Glutamatergic neuron (in vitro differentiated cells): ENCODE measurements at places on chromosomes 7 and 10. TPM values are rescaled to one million over a fixed set of nuclear protein-coding genes. Genes with fewer than 3 reads are reported as not detected.

Gene CALHM2
- total RNA-seq, result 0.44 TPM

DNA sequence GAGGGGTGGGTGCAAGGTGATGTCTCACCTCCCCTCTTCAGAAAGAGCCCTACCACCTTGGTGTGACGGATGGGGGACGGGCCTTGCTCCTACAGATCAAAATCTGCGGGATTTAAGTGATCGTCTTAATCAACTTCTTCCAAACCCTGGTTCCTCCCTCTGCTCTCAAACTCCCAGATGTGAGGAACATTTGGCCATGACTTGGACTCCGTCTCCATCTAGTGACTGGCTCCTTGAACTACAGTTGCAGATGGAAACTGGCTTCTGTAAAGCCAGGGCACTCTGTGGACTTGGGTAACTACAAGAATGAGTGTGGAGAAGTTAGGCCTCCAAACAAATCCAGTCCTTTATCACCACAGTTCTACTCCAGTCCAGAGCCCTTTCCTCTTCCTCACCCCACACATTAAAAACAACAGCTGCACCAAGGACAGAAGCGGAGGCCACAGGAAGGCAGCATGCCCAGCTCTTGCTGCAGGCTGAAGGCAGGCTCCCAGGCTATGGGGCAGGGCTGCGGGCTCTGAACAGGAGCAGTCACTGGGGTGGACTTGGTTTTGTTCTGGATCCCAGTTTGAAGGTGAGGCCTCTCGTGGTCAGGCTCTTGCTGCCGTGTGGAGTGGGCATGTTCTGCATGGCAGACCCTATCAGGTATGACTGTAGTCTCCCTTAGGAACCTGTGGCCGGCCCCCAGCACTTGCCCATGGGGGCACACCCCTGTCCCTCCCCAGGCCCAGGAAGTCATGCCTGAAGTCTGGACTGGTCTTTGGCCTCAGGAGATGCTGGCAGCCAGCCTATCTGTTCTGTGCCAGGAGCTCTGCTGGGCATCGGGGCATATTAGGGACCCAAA is 79.4 kb downstream of the VWC2 start:
- peaks cover 5% of the 10 kb centered on the region for H3K36me3 ChIP-seq
- peaks cover 2% of the 10 kb centered on the region for H3K27me3 ChIP-seq
- peak; percentile 58 for DNase-seq
- peaks cover 20% of the 10 kb centered on the region for H3K4me1 ChIP-seq

Gene MOGAT3
- not detected for total RNA-seq

DNA sequence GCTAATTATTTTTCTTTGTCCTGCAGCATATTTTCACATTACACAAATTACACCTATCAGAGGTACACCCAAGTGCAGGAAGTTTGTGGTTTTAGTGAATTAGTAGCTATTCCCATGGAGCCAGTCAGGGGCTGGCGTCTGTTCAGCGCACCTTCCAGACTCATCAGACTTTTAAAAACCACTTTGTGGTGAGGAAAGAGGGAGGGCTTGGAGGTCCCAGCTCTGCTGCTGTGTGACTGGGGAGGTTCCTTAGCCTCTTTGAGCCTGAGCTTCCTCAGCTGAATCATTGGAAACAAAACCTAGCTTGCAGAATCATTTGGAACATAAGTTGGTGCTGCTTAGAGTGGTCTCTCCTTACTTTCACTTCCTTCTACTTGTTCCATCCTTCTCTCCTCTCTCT is 175.4 kb downstream of the SORCS3 start:
- H3K4me3 ChIP-seq, result no peak overlapping the region
- no peaks in the 10 kb centered on the region for H3K27me3 ChIP-seq

GRCh38 chr7:105157278-105157677 is 143.3 kb downstream of the KMT2E start:
- no peaks in the 10 kb centered on the region for H3K36me3 ChIP-seq
- no peaks in the 10 kb centered on the region for H3K4me1 ChIP-seq
- H3K4me3 ChIP-seq, result no peak overlapping the region

DNA sequence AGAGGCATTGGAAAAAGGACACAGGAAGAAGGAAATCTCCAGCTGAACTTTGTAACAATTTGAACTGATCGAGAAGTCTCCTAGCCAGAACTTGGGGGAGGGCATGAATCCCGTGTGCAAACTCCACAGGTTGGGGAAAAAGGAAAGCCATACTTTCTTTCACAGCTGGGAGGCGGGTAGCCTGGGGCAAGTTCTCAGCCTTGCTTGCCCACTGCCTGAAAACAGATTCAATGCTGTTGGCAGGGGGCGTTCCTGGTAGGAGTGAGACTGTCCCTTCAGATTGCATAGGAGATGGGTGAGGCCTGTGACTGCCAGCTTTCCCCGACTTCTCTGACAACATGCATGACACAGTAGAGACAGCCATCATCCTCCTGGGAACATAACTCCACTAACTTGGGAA is 289.1 kb upstream of the PHF14 start:
- no peak overlapping the region for H3K27ac ChIP-seq
- H3K27me3 ChIP-seq, result no peaks in the 10 kb centered on the region
- no peak overlapping the region for H3K4me3 ChIP-seq
- DNase-seq, result no peak

Gene CLDN3
- total RNA-seq, result not detected

DNA sequence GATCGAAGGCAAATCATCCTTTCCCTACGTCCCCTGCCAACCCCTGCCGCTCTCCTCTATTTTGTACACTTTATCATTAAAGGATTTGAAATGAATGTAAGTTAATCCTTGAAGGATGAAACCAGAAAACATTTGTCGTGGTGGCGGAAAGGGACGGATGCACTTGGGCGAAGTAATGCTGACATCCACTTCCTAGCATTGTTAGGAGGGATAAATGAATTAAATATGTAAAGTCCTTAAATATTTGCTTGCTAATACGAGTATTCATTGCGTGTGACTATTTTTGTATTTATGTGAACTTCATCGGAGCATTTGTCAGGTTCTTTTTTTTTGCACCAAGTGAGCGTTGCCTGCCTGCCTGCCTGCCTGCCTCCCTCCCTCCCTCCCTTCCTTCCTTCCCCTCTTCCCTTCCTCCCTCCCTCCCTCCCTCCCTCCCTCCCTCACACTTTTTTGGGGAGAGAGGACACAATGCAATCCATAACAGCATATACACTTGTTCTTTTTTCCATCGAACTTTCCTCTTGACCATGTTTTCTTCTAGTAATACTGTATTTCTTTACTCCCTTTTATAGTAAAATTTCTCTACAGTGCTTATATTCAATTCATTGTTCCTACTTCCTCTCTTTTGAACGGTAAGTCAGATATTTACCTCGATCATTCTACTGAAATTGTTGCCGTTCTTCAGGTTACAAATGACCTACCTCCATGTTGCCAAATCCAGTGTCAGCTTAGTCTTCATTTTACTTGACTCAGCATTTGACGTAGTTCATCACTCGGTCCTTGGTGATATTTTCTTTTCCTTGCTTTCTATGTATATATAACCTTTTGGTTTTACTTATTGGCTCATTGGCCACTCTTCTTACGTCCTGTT is 831 bp downstream of the CCDC7 start:
- no peaks in the 10 kb centered on the region for H3K36me3 ChIP-seq
- DNase-seq, result no peak
- peak overlapping the region; percentile 95 for H3K27ac ChIP-seq
- H3K4me1 ChIP-seq, result peaks cover 3% of the 10 kb centered on the region
- no peaks in the 10 kb centered on the region for H3K27me3 ChIP-seq

Gene HTR5A
- total RNA-seq, result 0.20 TPM

Gene OR6B1
- not detected for total RNA-seq

DNA sequence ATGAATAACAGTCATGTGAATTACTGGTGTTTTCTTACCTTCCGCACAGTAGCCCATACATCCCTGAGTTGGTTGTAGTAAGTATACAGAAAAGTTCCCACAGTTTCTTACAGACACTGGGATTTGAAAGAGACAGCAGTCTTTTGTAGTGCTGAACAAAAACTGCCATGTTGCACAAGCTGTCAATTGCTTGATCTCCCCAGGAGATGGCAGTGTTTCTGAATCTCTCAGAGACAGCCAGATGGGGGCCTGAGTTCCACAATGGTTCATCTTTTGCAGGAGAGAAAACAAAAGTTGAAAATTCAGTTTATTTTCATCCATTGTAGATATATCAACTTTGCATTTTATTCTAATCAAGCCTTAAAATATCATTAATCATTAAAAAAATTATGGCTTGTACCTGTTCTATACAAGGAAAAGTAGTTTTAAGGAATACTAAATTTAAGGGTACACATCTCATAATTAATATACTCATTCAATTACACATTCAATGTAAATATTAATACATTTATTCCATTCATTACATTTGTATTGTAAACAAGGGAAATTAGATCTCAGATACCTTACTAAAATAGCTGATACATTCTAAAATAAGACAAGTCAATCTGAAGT is 14.5 kb downstream of the VWDE start:
- DNase-seq, result peak; percentile 55
- H3K27me3 ChIP-seq, result peaks cover 5% of the 10 kb centered on the region
- H3K4me1 ChIP-seq, result peaks cover 38% of the 10 kb centered on the region
- peak overlapping the region; percentile 79 for H3K27ac ChIP-seq

DNA sequence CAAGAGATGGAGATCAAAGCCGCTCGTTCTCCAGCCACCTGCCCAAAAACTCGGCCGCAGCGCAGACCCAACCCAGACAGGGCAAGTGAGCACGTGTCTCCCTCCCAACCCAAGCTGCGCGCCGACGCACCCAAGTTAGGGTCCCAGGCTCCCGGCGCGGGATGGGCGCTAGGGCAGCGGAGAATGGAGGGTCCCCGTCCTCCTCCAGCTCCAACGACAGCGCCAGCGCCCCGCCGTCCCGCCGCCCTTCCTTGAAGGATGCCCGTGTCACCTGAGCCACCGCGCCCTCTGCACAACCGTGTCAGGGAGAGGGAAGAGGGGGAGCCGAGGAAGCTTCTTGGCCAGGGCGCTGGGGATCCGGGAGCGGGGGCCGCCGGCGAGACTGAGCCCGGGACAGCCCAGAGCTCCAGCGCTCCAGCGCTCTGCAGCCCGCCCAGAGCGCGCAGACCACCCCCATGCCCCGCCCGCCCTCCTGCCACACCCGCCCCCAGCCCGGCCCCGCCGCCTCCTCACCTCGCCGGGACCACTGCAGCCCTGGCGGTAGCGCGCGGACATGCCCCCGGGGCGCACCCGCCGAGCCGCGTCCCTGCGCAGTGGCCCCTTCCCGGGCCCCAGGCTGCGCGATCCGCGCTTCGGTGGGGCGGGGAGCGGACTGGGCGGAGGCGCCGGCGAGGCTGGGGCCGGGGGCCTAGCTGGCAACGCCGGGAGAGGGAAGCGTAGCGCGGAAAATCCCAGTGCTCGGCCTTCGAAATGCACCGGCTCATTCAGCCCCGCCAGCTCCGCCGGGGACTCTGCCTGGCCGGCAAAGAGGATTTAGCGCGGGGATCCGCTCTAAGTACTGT is at the start of gene SLC16A12:
SLC16A12 (minus strand) TSS at position 424 of the 842 bp plus-strand sequence. CDS start 73,016 bp downstream, outside the sequence.
- peaks cover 26% of the 10 kb centered on the region for H3K27me3 ChIP-seq
- H3K27ac ChIP-seq, result no peak within 1 kb of the TSS
- DNase-seq, result peak; percentile 66
